Natural killer cell treated with Interleukin-12 subunit alpha and Interleukin-12 subunit beta and Interleukin-15 and Interleukin-18, amount 100 ng/mL, for 72 hours (primary cell): ENCODE measurements at places on chromosomes 6 and 20. TPM values are rescaled to one million over a fixed set of nuclear protein-coding genes. Genes with fewer than 3 reads are reported as not detected.

The PRPH2 gene
- 0.10 TPM for total RNA-seq

The FABP7 gene
- not detected for total RNA-seq

The ATXN1 gene
- 103 TPM for total RNA-seq

The CALHM5 gene
- not detected for total RNA-seq

The MTFR2 gene
- total RNA-seq: 14.9 TPM

The CFB gene
- total RNA-seq: 0.33 TPM

The PRIM2 gene
- 57.3 TPM for total RNA-seq

The SPATS1 gene
- total RNA-seq: not detected

DNA sequence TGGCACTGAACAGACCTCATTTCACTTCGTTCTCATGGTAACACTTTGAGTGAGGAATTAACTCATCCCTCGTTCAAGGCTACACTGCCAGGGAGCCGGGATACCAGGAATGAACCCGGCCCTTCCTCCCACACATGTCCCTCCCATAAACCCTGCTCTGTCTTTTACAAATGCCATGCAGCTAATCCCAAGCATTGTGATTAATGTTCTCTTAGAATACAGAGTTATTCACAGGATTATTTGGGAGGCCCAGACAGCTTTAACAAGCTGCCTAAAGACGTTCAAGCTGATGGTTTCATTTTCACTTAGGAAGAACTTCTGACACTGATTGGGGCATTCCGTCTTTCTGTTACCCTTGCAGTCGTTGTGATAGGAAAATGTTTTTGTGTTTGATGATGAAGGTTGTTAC lies 42.5 kb upstream of the CD83 start:
- no peak for DNase-seq
- peak overlapping the region; percentile 87 for H3K27ac ChIP-seq
- H3K4me3 ChIP-seq: peak overlapping the region; percentile 85
- H3K36me3 ChIP-seq: no peaks in the 10 kb centered on the region
- no peaks in the 10 kb centered on the region for H3K27me3 ChIP-seq
- H3K4me1 ChIP-seq: peaks cover 46% of the 10 kb centered on the region

DNA sequence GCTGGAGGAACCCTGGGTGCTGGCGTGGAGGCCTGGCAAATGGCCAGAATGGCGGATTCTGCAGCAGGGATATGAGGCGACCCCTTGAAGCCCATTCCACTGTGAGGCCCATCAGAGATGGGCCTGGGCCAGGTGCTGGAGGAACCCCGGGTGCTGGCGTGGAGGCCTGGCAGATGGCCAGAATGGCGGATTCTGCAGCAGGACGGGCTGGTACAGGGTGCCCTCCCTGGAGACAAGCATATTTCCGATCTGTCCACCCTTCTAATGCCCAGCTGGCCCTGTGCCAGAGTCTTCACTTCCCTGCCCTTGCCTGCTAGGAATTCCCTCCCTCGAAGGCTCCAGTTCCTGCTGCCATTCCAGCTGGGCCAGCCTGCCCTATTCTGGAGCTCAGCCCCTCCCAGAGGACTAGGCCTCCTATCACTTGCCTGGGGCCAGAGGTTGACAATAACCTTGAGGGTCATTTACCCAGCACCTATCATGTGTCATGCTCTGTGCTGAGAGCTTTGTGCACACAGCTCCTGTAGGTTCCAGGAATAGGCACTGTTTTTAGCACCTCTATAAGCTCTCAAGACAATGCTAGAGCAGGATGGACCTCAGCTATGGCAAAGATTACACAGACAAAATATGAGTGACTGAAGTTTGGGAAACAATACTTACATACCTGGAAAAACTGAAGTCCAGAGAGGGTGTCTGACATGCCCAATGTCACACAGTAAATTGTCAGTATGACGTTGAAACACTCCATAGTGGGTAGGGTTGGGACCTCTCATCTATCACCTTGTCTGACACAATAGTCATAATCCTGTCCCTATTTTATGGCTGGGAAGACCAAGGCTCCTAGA lies 21.4 kb downstream of the SUN5 start:
- H3K36me3 ChIP-seq: no peaks in the 10 kb centered on the region
- H3K4me1 ChIP-seq: no peaks in the 10 kb centered on the region
- no peaks in the 10 kb centered on the region for H3K27me3 ChIP-seq
- peak overlapping the region; percentile 63 for H3K27ac ChIP-seq

DNA sequence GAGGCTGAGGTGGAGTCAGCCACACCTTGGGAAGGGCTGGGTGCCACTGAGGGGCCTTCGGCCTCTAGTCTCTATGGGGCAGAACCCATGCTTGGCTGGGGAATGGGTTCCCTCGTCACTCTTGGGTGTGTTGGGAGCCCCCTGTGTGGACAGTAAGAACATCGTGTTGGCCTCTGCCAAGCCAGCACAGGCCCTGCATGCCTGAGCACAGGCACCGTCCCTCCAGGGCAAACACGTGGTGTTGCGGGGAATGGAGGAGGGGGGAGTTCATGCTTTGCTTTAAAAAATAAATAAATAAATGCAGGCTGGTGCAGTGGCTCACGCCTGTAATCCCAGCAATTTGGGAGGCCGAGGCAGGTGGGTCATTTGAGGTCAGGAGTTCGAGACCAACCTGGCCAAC lies 63.0 kb downstream of the EZR start:
- no peak overlapping the region for H3K27ac ChIP-seq
- H3K4me3 ChIP-seq: no peak overlapping the region
- DNase-seq: no peak
- peaks cover 7% of the 10 kb centered on the region for H3K36me3 ChIP-seq
- H3K27me3 ChIP-seq: no peaks in the 10 kb centered on the region
